Type B pancreatic cell (in vitro differentiated cells): ENCODE measurements at places on chromosomes 4 and X.

GRCh38 chr4:123417813-123418212 lies 21.2 kb downstream of the SPRY1 start:
- no peak for DNase-seq

GRCh38 chrX:65598559-65599147 lies 64.1 kb upstream of the LAS1L start:
- DNase-seq, result peak; percentile 27

- DNase-seq, result no peak
Measured at GRCh38 chr4:150682126-150682525, 100.2 kb downstream of the MAB21L2 start.

- no peak for DNase-seq
Measured at GRCh38 chrX:39874202-39874816, 223.4 kb downstream of the BCOR start.

GRCh38 chrX:51862920-51863319 lies 30.5 kb upstream of the MAGED1 start:
- no peak for DNase-seq

DNA sequence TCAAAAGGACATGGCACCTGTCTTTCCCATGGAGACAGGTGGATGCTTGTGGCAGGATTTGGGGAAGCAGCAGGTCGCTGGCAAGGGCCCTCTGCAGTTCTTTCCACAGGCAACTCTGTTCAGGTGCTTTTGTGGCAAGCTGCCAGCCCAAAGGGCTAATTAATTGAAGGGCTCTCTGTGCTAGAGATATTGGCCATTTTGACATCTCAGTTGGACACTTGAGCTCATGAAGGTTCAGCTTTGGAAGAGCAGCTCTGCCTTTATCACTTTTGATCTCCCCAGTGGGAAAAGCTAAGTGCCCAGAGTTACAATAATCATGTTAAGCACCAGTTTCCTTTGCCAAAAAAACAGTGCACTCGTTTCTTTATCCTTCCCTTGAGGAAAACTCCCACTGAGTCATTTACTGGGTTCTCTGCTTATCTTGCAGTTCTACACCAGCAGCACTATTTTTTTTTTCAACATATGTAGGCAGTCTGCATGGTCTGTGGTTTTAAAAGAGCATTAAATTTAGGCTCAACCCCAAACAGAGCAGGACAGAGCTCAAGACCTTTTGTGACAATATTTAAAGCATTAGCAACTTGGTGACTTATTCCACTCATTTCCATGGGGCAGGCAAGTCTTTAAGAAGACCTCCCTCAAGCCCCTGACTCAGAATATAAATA lies 336.4 kb upstream of the RASGEF1B start:
- no peak for DNase-seq

DNA sequence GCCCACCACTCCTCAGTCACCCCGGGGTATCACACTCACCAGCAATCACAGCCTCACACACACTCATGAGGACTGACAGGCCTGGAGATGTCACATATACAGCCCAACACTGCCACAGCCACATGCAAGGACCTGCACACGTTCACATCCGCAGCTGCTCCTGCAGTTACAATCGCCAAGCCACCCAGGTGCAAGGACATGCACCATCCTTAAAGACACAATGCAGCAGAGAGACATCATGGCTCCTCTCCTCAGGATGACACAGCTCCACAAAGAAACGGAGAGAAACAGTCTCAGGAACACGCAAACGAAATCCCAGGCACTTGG lies 1.1 kb downstream of the PCSK1N start:
- DNase-seq, result no peak

GRCh38 chr4:71141125-71141524 lies 147.7 kb downstream of the DCK start:
- no peak for DNase-seq

DNA sequence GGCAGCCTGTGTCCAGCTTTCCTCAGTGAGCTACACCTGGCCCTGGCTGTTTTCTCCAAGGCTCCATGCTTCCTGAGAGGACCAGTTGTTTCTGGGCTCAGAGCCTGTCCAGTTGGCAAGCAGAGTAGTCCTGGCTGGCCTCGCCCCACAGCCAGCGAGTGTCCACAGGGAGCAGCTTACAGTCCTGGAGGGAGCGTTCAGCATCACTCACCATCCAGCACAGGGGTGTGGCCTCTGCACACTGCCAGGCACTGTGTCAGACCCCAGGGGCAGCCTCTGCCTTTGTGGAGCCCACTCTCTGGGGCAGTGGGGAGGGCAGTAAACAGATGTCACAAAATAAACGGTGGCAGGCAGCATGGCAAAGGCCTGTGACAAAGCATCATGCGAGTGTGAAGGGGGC lies 23.9 kb downstream of the EVC start:
- no peak for DNase-seq

GRCh38 chrX:1389993-1390285 lies 2.0 kb downstream of the SLC25A6 start:
- no peak for DNase-seq

DNA sequence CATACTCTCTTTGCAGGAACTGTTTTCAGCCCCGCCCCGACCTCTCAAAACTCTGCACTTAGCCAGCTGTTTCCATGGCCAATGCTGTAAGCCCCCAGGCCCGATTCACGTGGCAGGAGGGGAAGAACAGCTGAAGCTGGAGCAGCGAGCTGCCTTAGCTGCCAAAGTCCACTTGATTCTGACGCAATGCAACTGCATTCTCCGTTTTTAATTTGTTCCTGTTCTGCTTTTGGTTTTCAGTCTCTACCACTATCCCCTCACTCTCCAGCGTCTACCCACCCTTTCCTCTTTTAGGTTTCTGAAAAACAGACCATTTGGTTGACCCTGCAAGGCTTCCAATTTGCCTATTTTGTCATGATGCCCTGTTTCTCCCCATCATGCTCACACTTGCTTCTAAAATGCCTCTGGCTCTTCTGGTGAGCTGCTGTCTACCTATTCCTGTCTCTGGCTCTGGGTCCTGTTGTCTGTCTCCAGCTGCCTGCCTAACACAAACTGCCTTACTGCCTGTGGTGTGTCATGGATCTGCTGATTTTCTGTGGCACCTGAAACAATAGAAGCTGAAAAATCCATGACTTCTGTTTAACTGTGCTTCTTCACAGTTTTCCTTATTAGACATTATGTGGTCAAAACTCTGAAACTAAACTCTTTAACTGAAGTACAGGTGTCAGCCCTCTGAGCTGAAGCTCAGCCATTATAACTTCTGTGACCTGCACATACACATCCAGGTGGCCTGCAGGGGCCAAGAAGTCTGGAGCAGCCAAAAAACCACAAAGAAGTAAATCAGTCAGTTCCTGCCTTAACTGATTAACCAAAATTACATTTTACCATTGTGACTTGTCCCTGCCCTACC lies 160.5 kb upstream of the AGTR2 start:
- DNase-seq, result no peak

GRCh38 chr4:16505726-16506125 lies 279.5 kb upstream of the TAPT1 start:
- no peak for DNase-seq

GRCh38 chr4:170599894-170600293 lies 510.1 kb upstream of the AADAT start:
- DNase-seq, result no peak
